ENCODE measurements at places on chromosomes 6 and 20. TPM values are rescaled to one million over a fixed set of nuclear protein-coding genes. Genes with fewer than 3 reads are reported as not detected.

The DNPH1 gene
- 126 TPM for polyA plus RNA-seq

The RUNX2 gene
- 1.8 TPM for polyA plus RNA-seq

The IL17A gene
- polyA plus RNA-seq: not detected

The TOX2 gene
- 3.4 TPM for polyA plus RNA-seq

The HLA-DQB2 gene
- polyA plus RNA-seq: 0.96 TPM

The CLPSL2 gene
- polyA plus RNA-seq: not detected

The TREML2 gene
- polyA plus RNA-seq: 5.4 TPM

The PPP1R16B gene
- 16.0 TPM for polyA plus RNA-seq

The FLRT3 gene
- polyA plus RNA-seq: 0.02 TPM

The DAAM2 gene
- polyA plus RNA-seq: 7.3 TPM

The THEMIS gene
- 0.80 TPM for polyA plus RNA-seq

The EMILIN3 gene
- 0.07 TPM for polyA plus RNA-seq

The LZTS3 gene
- 0.64 TPM for polyA plus RNA-seq

The SH3BGRL2 gene
- polyA plus RNA-seq: 1.8 TPM

The SGK1 gene
- 12.3 TPM for polyA plus RNA-seq

The NPEPL1 gene
- polyA plus RNA-seq: 19.3 TPM

The ERVFRD-1 gene
- polyA plus RNA-seq: not detected

The VIP gene
- 25.2 TPM for polyA plus RNA-seq

GRCh38 chr6:3370361-3371221 is 86.3 kb downstream of the SLC22A23 start:
- DNase-seq: no peak

DNA sequence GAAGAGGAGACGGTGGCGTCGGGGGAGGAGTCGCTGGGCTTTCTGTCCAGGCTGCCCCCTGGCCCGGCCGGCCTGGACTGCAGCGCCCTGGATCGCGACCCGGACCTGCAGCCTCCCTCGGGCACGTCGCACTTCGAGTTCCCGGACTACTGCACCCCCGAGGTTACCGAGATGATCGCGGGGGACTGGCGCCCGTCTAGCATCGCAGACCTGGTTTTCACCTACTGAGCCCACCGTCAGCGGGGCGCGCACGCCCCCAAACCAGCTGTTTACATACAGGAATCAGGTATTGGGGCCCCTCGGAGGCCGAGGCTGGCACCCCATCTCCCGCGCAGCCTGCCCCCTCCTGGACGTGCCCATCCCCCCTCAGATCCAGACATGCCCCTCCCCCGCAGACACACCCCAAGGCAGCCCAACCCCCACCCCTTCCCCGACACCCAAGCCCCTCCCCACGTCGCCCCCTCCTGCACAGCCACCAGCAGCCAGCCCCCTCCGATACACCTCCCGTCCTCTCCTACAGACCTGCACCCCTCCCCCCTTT is 1.4 kb downstream of the SOX12 start:
- peak; percentile 92 for DNase-seq

DNA sequence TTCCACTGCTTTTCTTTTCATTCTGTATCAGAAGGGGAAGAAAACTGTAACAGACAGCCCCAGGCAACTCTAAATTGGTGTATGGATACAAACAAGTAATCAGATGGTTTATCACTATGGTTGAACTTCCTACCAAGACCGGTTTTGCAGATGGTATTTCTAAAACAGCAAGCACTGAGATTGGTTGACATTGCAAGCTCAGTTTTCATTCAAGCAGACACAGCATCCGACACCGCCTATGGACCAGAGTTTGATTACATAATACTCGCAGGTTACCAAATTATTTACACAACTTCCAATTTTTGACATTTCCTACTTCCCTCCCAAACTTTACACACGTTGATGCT is 209.9 kb downstream of the ALDH8A1 start:
- DNase-seq: no peak

GRCh38 chr6:128491100-128491581 is 29.3 kb downstream of the PTPRK start:
- no peak for DNase-seq

DNA sequence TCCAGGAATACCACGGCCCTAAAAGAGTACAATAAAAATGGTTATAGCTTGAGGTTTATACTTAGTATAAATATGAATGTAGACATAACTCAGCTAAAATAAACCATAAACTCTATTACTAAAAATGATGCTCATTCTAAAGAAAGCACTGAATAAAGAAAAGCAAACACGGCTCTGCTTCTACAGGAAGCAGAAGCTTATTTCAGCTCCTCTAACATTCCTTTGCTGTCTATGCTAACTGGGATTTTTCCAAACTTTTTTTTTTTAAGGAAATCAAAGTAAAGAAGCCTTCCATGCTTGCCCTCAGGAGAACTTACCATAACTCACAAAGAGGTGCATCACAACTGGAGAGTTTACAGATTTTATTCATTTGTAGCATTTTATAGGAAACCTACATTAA is 30.8 kb downstream of the COL9A1 start:
- no peak for DNase-seq

DNA sequence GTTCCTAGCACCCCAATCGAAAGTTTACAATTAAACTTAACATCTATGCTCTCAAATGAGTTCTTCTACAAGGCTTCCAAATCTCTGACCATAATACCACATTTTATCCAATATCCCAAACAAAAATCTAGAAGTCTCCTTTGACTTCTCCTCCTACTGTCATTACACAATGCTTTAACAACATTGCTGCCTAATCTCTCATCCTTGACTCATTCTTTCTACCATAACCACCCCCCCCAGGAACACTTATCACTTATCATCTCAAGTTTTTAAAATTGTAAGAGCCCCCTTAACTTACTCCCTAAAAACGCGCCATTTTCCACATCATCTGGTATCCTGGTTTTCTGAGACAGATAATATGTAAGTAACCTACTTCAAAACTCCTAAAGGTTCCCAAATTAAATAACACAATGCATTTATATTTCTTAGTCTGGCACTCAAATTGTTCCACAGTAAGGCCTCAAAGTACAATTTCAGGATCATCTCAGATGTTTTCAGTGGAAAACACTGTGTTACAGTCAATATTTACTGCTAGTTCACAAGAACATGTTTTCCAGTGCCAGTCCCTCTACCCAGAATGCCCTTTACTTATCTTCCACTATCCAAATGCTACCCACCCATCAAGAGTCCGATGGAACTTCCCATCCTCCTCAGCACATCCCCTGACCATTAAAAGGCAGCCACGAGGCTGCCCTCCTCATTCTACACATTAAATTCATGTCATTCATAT is 308.2 kb upstream of the THEMIS start:
- no peak for DNase-seq

DNA sequence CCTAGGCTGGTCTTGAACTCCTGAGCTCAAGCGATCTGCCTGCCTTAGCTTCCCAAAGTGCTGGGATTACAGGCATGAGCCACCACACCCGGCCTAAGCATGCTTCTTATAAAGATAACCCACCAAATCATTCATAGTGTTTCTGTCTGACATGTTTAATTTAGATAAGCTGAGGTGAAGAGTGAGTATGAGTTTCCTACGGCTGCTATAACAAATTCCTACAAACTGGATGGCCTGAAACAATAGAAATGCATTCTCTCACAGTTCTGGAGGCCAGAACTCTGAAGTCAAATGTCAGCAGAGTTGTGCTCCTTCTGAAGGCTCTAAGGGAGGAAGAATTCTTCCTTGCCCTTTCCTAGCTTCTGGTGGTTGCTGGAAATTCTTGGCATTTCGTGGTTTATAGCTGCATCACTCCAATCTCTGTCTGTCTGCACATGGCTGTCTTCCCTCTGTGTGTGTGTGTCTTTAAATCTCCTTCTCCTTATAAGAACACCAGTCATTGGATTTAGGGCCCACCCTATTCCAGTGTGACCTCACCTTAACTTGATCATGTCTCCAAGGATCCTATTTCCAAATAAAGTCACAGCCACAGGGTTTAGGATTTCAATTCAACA is 29.9 kb downstream of the MAPK13 start:
- DNase-seq: no peak

GRCh38 chr20:6698056-6698455 is 69.4 kb upstream of the BMP2 start:
- no peak for DNase-seq

- DNase-seq: no peak
Observed at GRCh38 chr20:47500554-47500953, 1.1 kb upstream of the NCOA3 start.

- no peak for DNase-seq
Observed at GRCh38 chr6:118370722-118371121, 177.4 kb upstream of the PLN start.

GRCh38 chr20:37314099-37314498 is 24.6 kb downstream of the MANBAL start:
- no peak for DNase-seq

- DNase-seq: no peak
Observed at GRCh38 chr6:111871207-111871606, 2.0 kb downstream of the FYN start.

DNA sequence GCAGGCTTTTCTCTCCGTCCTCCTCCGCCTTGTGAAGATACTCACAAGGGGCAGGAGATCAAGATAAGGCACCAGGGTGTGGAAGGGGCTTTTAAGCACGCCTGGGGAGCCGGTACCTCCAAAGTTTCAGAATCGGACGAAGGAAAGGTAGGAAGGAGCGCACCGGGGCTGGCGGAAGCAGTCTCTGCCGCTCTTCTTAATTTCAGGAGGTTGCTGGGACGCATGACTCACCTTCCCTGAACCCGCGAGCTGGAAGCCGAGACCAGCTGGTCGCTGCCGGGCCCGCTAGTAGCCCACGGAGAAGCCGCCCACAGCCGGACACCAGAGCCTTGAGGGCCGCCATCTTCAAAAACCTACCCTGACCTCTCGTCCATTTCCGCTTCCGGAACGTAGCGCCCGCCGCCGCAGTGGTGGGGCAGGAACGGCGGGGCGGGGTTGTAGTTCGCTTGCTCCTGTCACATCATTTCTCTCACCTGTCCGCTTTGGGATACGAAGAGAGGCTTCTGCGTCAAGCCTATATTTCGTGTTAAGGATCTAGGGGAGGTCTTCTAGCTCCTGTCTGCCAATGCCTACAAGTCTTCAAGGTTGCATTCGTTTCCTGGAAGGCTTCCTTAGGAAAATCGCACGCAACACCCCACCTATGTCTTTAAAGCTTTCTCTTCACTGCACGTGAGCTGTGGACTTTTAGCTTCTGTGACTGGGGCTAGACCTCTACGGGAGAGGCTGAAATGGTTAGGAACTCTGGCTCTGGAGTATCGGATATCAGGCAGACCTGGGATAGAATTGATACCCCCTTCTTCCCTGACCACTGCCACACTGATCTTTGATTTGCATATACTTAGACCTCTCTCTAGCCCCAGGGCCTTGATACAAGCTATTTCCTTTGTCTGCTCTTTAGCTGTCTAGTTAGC is at the start of gene MRPS18A:
Gene MRPS18A (minus strand): TSS at position 355 of the 911 bp plus-strand sequence. CDS start 12 bp downstream, at position 343.
- DNase-seq: peak; percentile 95

- DNase-seq: no peak
Observed at GRCh38 chr6:20417819-20418218, 16.1 kb downstream of the E2F3 start.

DNA sequence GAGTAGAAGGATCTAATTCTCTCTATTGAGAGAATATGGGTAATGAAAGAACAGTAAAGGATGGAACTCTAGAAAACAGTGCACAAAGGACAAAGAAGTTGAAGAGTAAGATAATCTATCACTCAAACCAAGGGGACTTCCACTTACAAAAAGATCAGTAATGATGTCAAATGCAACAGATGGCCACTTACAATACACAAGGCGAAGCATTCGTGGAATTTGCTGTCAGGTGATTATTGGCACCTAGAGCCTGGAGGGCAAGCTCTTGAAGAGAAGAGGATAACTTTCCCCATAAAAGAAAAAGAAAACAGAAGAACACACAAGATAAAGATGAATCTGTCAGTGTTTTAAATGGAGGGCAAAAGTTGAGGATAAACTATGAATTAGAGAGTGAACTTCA is 256.0 kb upstream of the TCF21 start:
- DNase-seq: no peak

GRCh38 chr20:1929460-1929859 is 34.3 kb downstream of the SIRPA start:
- DNase-seq: no peak

- DNase-seq: no peak
Observed at GRCh38 chr6:163389354-163389753, 25.2 kb upstream of the QKI start.

DNA sequence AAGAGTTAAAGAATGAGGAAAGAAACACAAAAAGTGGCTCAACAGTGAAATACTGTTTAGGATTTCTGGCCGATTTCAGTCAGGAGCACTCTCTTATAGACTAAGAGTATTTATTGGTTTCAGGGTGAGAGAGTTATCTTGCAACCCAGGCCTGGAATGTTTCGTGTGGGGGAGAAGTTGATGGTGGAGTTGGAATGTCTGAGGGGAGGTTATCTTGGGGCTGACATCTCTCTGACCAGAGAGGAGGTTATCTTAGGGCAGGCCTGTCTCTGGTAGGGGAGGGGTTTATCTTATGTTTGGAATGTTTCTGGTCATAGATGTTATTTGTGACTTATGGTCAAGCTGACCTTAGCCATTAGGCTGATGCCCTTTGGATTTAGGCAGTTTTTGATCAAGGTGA is 80.3 kb downstream of the HTR1B start:
- no peak for DNase-seq

- no peak for DNase-seq
Observed at GRCh38 chr6:165178056-165178455, 131.3 kb downstream of the C6orf118 start.

DNA sequence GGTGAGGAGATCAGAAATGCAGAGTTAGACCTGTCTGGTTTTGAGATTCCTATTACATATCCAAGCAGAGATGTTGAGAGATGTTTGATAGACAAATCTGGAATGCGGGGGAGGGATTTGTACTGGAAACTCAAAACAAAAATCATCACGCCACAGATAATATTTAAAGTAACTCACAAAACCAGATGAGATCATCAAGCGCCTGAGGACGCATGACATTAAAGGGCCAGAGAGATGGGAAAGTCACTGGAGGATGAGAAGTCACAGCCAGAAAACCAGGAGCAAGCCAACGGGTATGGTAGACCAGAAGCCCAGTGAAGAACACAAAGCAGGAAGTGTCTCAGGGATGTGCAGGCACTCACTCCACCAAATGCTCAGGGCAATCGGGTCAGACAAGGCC is 87.7 kb downstream of the DLL1 start:
- no peak for DNase-seq

Measured in spleen (tissue), 13 donors.